ENCODE measurements at places on chromosomes 3 and 15.

DNA sequence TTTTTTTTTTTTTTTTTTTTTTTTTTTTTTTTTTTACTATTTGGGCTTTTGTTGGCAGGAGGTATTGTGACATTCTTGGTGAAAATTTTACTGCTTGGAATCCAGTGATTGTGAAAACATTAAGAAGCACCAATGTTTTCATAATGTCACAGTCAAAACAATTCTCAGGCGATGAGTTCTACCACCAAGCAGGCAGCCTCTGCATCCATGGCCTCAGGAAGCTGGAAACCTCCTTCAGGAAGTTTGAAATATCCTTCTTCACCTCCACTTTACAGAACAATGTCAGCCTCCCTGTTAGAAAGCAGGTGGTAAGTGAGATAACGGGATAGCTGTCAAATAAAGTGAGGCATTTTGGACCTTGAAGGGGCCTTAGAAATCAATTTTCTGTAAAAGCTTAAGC is 98.3 kb downstream of the MEX3B start:
- no peak for DNase-seq

DNA sequence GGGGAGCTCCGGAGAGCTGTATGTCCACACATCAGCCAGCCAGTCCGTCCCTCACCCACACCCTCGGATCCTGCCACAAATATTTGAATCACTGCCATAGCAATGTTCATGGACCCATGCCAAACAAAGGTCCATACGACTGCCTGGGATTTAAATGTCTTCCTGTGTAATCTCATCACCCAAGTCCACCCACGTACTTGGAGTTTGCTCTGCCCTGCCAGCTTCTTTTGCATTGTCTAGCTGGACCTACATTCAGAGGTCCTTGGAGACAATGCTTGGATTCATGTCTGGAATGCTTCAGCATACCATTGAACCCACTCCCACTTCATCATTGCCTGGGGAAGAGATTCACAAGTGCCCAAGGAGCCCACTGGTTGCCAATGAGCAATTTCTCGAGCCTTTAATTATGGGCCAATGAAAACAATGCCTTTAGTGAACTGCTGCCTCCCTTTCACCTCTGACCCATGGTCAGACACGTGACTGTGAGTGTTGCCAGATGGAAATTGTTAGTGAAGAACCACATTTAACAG is 90.4 kb upstream of the PHLDB2 start:
- DNase-seq, result no peak

- DNase-seq, result no peak
These were observed 44.5 kb downstream of the CMTM7 start for GRCh38 chr3:32435911-32436815.

GRCh38 chr3:35305406-35305805 is 333.9 kb upstream of the ARPP21 start:
- no peak for DNase-seq

- no peak for DNase-seq
These were observed 206.4 kb downstream of the STAG1 start for GRCh38 chr3:136545664-136546268.

GRCh38 chr3:149270180-149270579 is 48.6 kb upstream of the CP start:
- DNase-seq, result no peak

DNA sequence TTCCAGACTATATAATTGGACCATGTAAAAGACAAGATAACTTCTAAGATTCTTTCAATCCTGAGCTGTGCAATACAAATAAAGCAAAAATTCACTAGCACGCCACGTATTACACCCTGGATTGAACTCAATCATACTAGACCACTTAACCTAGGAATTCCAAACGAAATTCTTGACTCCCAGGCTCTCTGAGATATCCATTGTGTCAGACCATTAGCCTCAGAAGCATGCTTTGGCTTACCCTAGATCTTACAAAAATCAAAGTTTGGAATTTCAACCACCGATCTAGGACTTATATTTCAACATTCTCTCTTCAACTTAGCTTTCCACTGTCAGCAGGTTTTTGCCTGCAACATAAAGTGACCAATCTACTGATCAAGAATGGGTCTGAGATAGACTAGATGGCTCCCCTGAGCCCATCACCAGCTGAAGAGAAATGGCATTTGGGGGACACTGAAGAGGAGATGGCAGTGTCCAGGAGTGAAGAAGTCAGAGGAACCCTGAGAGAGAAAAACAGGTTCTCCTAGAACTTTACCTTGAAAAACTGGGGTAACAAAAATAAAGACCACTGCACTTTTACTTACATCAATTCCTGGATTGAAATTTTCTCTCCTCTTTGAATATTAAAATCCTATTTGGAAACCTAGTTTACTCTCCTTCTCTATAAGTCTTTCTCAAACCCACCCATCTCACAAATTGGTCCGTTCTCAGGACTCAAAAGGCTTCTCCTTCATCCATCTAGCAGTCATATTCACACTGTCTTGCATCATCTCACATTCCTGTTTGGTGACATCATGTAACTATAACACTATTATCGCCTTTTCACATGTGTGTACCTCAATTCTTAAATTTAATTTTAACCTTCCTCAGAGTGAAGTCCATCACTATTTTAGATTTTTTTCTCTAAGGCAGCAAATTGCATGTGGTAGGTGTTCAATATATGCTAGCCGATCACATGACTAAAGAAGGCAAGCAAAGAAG is 18.5 kb downstream of the CPNE4 start:
- no peak for DNase-seq

GRCh38 chr3:27907929-27908328 is 185.8 kb upstream of the EOMES start:
- no peak for DNase-seq

DNA sequence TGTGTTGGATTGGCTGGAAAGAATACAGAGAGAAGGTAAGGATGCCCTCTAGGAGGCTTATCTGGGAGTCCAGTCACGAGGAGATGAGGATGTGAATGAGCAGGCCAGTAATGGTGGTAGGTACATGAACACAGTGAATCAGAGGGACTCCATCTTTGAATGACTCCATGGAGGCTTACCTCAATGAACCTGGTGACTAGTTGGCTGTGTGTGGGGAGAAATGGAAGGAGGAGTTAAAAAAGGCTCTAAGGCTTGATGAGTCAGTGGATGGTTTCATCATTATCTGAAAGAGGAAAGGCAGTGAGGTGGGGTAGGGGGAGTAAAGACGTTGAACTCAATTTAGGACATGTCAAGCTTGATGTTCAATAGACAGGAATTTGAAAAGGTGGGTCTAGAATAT is 61.1 kb downstream of the KCNAB1 start:
- DNase-seq, result no peak

GRCh38 chr3:8077126-8077525 is 424.5 kb upstream of the LMCD1 start:
- DNase-seq, result no peak

- no peak for DNase-seq
These were observed 330.5 kb upstream of the KCNMB2 start for GRCh38 chr3:178205740-178206139.

- DNase-seq, result peak; percentile 34
These were observed 4.7 kb upstream of the CALML4 start for GRCh38 chr15:68209735-68210408.

DNA sequence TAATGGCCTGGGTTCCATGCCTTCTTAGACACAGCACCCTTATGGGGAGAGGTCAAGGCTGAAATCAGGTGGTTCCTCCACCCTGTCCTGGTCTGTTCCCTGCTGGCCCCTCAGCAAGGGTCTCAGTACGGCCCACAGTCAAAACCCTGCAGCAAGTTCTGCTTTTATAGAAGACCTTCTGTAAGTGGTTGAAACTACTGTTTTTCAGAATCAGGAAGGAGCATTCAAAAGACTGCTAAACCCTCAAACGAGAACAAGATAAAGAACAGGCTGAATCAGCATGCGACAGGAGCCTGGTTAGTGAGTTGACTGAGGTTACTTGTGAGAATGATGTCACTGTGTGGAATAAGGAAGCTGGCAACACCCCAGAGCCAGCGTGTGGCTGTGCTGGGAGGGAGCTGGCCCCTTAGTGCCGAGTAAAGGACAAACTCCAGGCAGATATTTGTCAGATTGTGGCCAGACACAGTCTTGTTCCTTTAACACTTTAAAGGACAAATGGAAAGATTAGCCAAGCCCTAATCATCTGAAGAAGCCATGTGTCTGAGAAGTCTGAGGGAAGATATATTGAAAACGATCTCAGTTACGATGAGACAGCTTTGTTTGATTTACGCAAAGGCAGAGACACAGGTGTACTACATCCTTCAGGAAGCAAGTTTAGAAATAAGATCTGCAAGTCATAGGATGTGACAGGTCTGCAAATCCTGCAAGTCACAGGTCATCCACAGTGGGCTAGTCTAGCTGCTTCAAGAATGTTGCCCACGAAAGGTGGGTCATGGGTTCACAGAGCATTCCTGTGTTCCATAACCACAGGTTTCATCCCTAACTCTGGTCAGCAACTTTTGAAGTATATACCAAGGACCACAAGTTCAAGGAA is 54.0 kb downstream of the B3GNT5 start:
- no peak for DNase-seq

DNA sequence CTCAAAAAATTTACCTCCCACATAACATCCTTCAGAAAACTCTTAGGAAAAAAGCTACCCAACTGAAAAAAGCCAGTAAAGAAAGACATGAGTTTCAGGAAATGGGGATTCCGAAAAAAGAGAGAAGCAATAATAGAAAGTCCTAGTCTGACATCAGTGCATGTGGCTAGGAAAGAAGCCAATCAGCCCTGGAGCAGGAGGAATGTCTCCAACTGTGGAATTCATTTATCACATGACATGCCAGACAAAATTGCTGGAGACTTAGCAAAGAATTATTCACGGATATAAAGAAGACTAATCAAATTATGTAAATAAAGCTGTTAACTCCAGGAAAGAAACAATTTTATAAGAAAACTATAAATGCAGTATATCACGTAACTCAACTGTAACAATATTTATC is 258.9 kb upstream of the RARB start:
- DNase-seq, result no peak

DNA sequence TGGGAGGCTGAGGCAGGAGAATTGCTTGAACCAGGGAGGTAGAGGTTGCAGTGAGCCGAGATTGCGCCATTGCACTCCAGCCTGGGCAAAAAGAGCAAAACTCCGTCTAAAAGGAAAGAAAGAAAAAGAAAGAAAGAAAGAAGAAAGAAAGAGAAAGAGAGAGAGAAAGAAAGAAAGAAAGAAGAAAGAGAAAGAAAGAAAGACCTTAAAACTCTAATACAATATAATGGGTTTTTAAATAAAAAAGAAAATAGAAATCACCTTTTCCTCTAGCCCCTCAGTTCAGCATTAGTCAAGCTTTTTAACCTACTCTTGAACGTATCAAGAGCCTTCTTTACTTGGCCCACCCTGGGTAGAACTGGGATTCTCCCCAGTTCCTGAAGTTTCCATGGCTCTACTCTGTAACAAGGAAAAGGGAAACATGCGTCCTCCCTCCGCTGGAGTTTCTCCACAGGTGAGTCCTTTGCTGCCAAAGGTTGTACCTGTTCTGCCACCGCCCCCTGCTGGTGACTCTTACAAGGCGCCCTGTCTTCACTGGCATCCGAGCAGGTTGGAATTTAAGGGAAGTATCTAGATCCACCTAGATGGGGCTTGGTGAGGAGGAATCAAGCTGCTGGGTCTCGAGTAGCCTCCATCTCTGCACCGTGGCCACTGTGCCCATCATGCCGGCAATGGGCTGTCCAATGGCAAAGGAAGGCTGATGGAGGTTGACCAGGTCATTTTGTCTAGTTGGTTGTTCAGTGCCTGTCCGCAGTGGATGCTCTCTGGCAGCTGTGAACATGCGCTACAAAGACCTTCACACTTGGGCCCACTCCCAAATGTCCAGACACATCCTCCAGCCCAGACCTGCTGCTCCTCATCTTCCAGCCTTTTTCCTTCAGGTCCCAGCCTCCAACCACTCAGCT is 20.6 kb upstream of the EPHB3 start:
- DNase-seq, result peak; percentile 59

DNA sequence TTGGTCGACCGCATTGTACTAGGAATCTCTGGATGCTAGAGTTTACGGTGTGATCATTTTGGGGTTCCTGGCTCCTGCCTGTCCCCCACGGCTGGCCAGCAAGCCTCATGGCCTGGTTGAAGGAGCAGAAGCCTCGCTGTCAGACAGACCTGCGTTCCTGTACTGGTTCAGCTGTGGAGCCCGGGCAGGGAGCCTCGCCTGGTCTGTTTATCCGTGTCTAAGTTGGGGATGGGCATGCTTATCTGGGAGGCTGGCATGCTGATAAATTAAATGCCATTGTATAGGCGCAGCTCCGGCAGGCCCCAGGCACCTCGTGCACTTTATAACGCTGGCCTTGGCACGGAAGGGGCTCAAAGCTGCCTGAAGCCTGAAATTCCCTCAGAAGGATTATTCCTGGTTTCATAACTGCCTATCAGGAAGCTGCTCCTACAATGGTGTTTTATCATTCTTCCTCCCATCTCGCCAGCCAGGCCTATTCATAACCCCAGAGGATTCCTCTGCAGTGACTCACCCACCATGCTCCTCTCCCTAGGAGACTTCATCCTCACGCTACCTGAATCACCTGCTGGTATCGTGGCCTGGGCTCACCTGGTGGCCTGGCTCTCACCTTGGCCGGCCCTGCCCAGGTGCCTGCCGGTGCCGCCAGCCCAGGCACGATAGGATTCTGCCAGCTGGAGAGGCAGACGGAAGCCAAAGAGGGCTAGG is 110.9 kb downstream of the ASB7 start:
- no peak for DNase-seq

DNA sequence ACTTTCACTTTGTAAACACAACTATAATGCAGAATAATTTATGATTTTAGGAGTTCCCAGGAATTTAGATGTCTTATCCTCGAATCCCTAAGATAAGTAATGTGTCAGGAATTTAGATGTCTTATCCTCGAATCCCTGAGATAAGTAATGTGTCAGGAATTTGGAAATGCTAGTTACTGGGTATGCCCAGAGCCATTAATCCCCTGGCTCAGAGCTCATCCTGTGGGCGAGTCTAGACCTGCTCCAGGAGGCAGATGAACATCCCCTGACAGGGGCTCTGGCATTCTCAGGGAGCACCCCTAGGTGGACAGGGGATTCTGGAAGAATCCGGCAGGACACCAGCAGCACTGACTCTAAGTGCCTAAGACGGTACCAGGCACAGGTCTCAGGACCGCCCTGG is 163.3 kb downstream of the ARRDC4 start:
- DNase-seq, result no peak

- DNase-seq, result no peak
These were observed 2.4 kb downstream of the MB21D2 start for GRCh38 chr3:192915304-192915703.

GRCh38 chr3:79032686-79033318 is 735.0 kb downstream of the ROBO1 start:
- DNase-seq, result no peak

- no peak for DNase-seq
These were observed 236.0 kb upstream of the EIF1B start for GRCh38 chr3:40073310-40074007.

DNA sequence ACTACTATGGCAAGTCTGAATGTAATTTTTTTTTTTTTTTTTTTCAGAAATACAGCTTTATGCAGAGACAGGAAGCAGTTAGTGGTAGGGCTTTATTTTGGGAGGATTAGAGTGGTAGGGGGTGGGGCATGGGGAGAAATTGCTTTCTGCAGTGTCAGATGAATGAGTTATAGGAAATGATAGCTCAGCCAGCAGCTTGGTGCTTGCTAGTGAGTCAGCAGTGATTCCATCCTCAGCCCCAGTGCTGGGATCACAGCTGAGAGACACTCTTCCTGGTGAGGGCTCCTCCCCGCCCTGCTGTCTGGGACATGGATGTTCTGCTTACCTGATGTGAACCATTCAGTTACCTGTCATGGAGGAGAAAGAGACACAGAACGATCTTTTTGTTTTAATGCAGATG is 39.6 kb downstream of the SEMA6D start:
- no peak for DNase-seq

- DNase-seq, result no peak
These were observed 76.5 kb downstream of the B3GNT5 start for GRCh38 chr3:183329543-183329942.

All from stimulated activated CD4-positive, alpha-beta T cell treated with anti-CD3 and anti-CD28 coated beads, TNF-alpha, amount 100 ng/mL, for 4 hours (primary cell).